Stimulated activated CD8-positive, alpha-beta memory T cell treated with anti-CD3 and anti-CD28 coated beads, Interleukin-15, amount 100 ng/mL, for 48 hours (primary cell): ENCODE measurements at places on chromosomes 1 and 21.

GRCh38 chr1:164748253-164748899 lies 189.4 kb downstream of the PBX1 start:
- no peak for DNase-seq

- no peak for DNase-seq
These were observed 68.2 kb upstream of the PRDX6 start for GRCh38 chr1:173408886-173409285.

GRCh38 chr21:46124926-46125845 lies 27.3 kb downstream of the COL6A2 start:
- DNase-seq, result no peak

DNA sequence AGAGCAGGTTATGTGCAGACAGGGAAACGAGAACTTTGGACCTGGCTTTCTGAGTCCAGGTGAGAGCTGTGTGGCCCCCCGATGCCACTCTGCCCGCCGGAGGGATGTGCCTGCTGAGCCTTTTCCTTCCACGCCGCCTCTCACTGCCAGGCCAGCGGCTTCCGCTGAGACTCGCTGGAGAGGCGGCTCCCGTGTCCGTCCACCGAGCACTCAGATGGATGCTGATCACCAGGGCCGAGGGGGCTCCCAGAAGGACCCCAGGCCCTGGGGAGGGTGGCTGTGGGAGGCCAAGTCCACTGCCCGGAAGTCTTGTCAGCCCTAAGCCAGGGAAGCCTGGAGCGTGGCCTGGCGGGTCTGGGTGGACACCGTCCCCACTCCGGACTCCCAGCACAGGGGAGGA lies 16.5 kb downstream of the CSTB start:
- no peak for DNase-seq

- DNase-seq, result no peak
These were observed 6.1 kb downstream of the CCDC18 start for GRCh38 chr1:93186667-93187066.

- no peak for DNase-seq
These were observed 4.2 kb downstream of the KISS1 start for GRCh38 chr1:204192046-204192445.

DNA sequence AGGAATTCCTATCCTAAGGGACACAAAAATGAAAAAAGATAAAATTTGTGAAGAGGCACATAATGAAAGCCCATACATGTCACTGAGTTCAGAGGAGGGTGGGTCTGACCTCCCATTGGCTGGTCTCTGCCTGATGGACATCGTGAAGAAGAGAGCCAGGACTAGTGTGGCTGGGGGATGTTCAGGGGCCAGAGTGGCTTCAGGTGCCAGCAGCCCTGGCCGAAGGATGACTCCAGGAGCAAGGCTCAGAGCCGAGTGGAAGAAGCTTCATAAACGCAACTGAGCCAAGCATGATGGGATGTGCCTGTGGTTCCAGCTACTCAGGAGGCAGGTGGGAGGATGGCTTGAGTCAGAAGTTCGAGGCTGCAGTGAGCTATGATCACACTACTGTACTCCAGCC lies 56.9 kb upstream of the ATP5PO start:
- no peak for DNase-seq

DNA sequence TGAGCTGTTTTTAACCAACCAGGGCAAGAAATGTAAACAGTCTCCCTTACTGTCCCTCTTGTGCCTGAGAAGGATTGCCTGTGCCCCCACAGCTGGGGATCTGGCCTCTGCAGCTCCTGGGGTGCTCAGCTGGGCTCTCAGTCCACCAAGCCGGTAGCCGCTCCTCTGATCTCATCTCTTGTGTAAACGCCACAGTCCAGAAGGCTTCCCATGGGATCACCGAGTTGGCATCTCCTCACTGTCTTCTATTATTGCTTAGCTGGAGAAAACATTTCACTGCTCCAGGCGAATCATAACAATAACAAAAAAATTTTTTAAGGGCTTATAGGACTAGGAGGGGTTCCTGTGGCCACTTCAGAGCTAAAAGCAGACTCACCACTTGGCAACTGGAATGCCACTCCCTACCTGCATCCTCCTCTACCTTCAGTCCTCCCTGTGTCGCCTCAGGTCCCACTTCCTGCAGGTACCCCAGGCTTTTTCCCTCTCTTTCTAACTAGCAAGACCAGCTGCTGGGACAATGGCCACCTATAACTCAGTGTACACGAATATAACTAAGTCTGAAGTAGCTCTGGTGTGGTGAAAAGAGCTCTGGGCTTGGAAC lies 75.8 kb downstream of the ATP1A1 start:
- DNase-seq, result no peak

- DNase-seq, result no peak
These were observed 95.1 kb downstream of the TAS1R2 start for GRCh38 chr1:18764362-18764761.

DNA sequence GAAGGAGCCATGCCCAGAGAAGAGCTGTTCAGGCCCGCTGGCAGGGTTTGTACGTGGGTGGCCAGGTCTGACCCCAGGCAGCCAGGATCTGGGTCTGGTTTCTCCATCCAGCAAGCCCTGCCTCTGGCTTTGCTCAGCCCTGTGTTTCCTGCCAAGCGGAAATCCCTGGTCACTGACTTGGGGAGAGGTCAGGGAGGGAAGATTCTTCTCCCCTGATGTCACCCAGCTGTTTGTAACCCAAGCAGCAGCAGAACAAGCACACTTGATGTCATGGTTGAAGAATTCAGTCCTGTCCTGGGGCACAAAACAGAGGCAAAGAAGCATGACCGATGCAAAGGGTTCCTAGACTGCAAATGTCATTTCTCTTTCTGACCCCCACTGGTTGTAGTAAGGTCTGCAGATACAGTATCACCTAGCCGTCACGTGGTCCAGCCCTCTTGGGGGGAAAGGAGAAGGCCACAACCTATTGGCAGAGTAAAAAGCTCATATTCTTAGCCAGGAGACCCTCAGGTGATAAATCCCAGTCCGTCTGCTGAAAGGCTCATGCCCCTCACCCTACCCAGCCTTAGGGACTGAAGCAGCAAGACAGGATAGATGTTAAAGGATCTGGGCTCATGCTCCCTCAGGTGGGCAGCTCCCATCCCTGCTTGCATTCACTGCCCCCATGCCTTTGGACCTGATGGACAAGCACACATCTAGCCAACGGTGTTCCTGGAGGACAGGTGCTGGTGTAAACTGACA lies 120.9 kb downstream of the SYT2 start:
- no peak for DNase-seq
